ENCODE measurements at places on chromosomes 3 and 15.

- no peak for DNase-seq
Measured at GRCh38 chr3:105334138-105334882, 32.4 kb upstream of the ALCAM start.

DNA sequence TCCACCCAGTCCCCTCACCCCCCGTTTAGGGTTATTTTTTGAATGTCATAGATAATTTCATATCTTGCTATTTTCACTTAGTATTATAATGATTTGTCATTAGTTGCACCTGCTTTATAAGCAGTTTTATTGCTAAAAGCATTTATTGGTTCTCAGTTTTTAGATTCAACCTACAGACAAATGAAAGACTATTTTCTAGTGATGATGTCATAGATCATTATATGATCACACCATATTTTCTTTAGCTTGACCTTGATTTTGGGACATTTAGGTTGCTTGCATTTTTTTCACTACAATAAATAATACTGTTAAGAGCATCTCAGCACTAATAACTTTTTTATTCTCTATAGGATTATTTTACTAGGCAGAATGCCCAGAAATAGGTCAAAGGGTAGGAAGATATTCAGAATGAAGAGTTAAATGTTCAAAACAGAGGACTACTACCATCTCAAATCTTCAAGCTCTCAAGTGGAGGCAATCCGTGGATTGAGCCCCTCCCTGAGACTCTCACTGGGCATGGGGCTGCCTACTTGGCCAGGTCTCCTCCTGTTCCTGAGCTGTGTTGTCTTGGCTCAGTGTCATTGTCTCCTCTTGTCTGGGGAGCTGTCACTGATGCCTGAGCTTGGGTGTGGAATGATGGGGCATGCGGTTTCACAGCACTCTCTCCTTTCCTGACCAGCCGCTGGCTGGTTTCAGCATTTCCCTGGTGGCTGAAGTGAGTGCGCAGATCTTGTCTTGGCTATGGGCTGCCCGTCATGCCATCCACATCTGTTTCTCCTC lies 28.4 kb downstream of the CHCHD6 start:
- DNase-seq = no peak

DNA sequence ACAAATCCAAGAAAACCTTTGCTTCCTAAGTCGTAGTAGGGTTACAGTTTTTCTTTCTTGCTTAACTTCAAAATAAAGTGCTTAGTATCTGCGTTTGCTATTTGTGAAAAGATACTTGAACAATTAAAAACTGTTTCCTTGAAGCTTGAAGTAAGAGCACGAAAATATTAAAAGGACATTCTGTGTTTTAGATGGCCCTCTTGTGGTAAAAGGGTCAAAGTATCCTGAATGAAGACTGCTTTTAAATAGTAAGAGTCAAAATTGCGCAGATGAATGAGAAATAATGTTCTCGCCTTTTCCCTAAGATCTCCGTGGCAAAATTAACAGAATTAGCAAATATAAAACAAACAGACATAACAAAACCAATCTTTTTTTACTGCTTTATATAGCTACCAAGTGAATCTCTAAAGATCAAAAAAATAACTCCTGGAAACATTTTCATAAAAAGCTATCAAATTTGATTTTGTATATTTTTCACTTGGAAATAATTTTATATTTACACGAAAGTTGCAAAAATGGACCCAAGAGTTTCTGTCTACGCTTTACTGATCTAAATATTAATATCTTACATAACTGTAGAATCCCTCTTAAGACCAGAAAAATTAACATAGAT lies 175.4 kb downstream of the MBNL1 start:
- no peak for DNase-seq

DNA sequence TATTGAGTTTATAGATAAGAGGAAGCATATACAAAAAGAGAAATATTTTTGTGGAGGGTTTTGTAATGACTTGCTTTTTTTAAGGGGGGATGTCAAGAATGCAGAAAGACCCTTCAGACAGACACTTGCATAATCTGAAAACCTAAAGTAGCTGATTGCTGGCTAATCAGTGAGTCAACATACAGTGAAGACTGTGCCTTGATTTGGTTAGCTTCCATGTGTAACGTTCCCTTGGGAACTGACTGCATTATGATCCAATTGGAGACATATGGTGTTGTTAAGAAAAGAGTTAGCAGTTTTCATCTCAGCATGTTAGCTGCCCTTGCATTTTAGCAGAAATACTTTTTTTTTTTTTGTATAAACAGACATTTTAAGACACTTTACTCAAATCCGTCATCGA lies 483.2 kb downstream of the RBMS3 start:
- no peak for DNase-seq

- DNase-seq = no peak
Measured at GRCh38 chr15:49456166-49456565, 33.1 kb downstream of the FGF7 start.

- DNase-seq = no peak
Measured at GRCh38 chr3:87801409-87801808, 257.4 kb downstream of the CGGBP1 start.

GRCh38 chr3:4341336-4341675 lies 38.1 kb downstream of the SETMAR start:
- no peak for DNase-seq

- DNase-seq = peak; percentile 11
Measured at GRCh38 chr3:146577662-146578061, 27.5 kb downstream of the PLSCR5 start.

GRCh38 chr3:34387826-34388564 lies 589.6 kb downstream of the PDCD6IP start:
- DNase-seq = no peak

GRCh38 chr3:121836481-121836880 lies 1.5 kb downstream of the EAF2 start:
- no peak for DNase-seq

DNA sequence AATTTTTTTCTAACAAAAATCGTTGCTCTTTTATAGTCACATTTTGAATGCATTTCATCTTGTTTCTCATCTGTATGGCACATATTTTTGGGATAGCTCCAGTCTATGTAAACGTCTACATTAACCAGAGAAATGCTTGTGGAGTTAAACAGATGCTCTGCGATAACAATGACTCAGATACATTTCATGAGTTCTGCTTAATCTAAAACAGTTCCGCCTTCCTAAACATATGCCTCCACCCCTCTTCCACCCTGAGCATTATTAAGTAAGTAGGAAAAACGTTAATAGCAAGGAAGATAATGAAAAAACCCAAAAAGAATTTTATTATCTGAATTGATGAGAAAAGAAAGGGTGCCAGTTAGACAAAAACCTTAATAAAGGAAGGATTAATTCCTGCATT lies 396.1 kb downstream of the TUSC7 start:
- DNase-seq = no peak

- no peak for DNase-seq
Measured at GRCh38 chr3:187107989-187108388, 31.3 kb downstream of the RPL39L start.

- DNase-seq = no peak
Measured at GRCh38 chr3:57094575-57094974, 34.1 kb downstream of the SPATA12 start.

DNA sequence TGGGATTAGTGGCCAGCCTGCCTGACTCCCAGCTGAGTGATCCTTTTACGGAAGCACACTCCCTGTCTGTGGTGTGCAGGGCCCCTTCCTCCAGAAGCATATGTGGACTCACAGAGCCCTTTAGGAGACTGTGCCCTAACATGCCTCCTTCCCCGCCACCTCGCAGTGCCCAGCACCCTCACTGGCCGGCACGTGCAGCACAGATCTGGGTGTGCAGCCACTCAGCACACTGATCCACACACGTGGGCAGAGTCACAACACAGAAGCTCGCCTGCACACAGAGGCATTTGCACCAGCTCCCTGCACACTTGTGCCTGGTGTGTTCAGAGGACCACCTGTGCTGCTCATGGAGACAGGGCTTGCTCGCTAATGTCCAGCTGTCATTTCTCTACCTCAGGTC lies 23.6 kb upstream of the CSPG4 start:
- DNase-seq = no peak

- DNase-seq = no peak
Measured at GRCh38 chr3:14531856-14532395, 8.2 kb downstream of the GRIP2 start.

- no peak for DNase-seq
Measured at GRCh38 chr3:156522673-156523072, 32.2 kb downstream of the SSR3 start.

DNA sequence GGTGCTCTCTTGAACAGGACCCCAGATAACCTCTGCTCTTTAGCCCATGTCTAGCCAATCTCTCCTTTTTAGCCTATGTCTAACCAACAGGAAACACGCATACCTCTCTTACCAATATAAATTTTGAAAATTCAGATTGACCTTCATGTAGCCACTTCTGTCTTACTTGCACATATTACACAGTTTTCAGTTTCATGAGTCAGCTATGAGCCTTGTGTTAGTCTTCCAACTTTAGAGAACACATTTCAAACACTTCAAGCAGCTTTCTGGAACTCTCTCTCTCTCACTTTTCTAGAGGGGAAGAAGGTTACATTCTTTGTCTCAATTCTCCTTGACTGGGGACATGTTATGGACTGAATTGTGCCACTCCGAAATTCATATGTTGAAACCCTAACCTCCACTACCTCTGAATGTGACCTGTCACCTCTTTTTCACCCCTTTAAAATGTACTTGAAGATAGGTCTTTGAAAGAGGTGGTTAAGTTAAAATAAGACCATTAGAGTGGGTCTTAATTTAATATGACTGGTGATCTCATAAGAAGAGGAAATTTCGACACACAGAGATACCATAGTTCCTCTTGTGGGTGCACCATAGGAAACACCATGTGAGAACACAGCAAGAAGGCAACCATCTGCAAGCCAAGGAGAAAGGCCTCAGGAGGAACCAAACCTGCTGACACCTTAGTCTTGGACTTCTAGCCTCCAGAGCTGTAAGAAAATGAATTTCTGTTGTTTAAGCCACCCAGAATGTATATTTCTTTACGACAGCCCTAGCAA lies 480.3 kb upstream of the ALCAM start:
- no peak for DNase-seq

- no peak for DNase-seq
Measured at GRCh38 chr3:67920969-67921368, 266.6 kb upstream of the SUCLG2 start.

DNA sequence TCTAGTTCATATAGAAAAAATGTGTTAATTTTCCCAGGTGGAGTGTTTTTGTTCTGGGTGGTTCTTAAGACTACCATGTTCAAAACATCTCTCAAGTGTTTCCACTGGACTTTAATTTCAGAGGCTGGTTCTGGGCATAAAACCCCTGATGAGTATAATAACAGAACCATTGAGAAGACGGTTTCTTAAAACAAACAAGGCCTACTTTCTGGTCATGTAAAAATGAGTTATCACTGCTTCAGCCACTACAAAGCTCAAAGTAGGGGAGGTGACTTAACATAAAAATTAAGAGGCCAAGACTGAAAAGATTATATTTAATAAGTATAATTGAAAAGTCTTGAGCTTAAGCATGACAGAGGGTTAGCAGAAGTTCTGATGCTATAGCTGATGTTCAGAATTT lies 33.8 kb downstream of the RYR3 start:
- no peak for DNase-seq

GRCh38 chr3:146953511-146953981 lies 348.4 kb upstream of the PLSCR5 start:
- no peak for DNase-seq

GRCh38 chr3:10169000-10169496 lies 4.3 kb downstream of the IRAK2 start:
- no peak for DNase-seq

- no peak for DNase-seq
Measured at GRCh38 chr3:87333393-87333892, 57.1 kb upstream of the POU1F1 start.

GRCh38 chr3:112199622-112200316 lies 66.7 kb upstream of the GCSAM start:
- no peak for DNase-seq

GRCh38 chr15:51237816-51238215 lies 100.6 kb downstream of the CYP19A1 start:
- DNase-seq = no peak

- no peak for DNase-seq
Measured at GRCh38 chr3:61532739-61533500, 28.5 kb upstream of the PTPRG start.

GRCh38 chr3:188389711-188390342 lies 235.9 kb downstream of the LPP start:
- no peak for DNase-seq

DNA sequence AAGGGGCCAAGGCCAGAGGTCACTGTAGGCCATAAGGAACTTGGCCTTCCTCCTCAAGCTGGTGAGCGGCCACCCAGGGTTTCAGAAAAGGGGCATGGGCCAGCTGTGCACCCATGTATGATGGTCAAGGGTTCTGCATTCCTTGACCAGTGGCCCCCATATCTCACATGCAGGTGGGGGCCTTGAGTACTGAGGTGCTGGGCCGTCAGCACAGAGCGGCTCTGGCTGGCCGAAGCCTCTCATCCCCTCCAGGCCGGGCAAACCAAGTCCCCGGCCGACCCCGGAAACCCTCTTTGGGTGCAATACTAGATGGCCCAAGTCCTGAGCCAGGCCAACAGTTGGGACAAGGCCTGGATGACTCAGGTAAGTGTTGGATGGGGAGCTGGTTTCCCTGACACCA lies 9.5 kb downstream of the ALG3 start:
- no peak for DNase-seq

DNA sequence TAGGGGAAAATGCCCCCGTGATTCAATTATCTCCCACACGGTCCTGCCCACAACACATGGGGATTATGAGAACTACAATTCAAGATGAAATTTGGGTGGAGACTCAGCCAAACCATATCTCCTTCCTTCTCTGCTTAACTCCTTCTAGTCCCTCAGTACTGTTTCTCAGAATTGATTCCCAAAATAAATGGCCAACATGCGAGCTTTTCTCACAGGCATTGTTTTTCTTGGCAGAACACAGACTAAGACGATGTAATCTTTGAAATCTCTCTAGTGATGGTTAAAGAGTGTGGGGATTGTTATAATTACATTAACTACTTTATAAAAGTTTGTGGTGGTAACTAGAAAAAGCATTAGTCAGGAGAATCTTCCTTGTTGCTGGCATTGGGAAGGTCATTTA lies 366.5 kb downstream of the LPP start:
- DNase-seq = no peak

GRCh38 chr15:44710236-44711095 lies 657 bp downstream of the PATL2 start:
- peak; percentile 49 for DNase-seq

DNA sequence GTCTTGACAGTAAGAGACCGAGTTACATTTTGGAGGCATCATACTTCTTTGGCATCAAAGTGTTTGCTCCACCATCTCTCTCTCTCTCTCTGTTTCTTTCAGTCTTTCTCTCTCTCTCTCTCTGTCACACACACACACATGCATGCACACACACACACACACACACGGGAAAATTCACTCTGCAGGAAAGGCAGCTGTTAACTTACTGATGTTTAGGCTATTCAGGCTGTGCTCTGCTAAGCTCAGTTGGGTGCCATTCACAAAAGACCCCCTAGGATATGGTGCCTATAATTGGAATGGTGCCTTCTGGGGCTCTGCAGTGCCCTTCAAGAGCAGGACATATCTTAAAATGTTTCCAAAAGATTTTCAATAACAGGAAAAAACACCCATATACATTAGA lies 78.2 kb downstream of the KCNH8 start:
- DNase-seq = no peak

- DNase-seq = no peak
Measured at GRCh38 chr3:182797876-182798275, 4.6 kb downstream of the ATP11B start.

Measured in activated gamma-delta T cell treated with Interleukin-2 at 50 U/mL for 16 hours (primary cell).